Activated CD8-positive, alpha-beta memory T cell treated with anti-CD3 and anti-CD28 coated beads for 36 hours (primary cell): ENCODE measurements at places on chromosomes 5 and 9. TPM values are rescaled to one million over a fixed set of nuclear protein-coding genes. Genes with fewer than 3 reads are reported as not detected.

ENTREP1 gene
- total RNA-seq = not detected

CCNO gene
- total RNA-seq = 0.13 TPM

CCDC112 gene
- 0.99 TPM for total RNA-seq

MCTP1 gene
- not detected for total RNA-seq

NSA2 gene
- total RNA-seq = 156 TPM
